Aorta (tissue), 5 donors: ENCODE measurements at places on chromosomes 7 and 10. TPM values are rescaled to one million over a fixed set of nuclear protein-coding genes. Genes with fewer than 3 reads are reported as not detected.
A peak's percentile ranks its signal among the peaks of the same experiment; 100 is the strongest.

Gene C10orf105
- 0.42 TPM for total RNA-seq

DNA sequence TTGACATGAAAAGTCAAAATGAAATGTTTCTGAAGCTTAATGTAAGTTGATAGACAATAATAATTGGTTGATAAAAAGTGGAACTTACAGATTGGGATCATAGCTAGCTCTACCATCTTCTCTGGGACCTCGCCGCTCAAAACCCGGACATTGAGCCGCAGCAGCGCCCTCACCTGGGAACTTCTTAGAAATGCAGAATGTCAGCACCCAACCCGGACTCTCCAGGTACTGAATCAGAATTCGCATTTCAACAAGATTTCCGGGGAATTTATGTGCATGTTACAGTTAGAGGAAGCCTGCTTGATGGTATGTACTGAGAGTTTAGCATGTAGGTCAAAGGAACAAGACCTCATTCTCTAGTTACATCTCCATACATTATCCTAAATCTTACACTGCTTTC lies 36.7 kb upstream of the ABLIM1 start:
- H3K4me1 ChIP-seq = no peaks in the 10 kb centered on the region
- DNase-seq = no peak
- no peak overlapping the region for H3K27ac ChIP-seq
- no peak overlapping the region for H3K4me3 ChIP-seq
- no peaks in the 10 kb centered on the region for H3K36me3 ChIP-seq
- H3K27me3 ChIP-seq = no peaks in the 10 kb centered on the region

GRCh38 chr7:134724606-134725005 lies 54.8 kb upstream of the CALD1 start:
- H3K27me3 ChIP-seq = no peaks in the 10 kb centered on the region
- peak overlapping the region; percentile 19 for H3K27ac ChIP-seq
- DNase-seq = no peak
- H3K4me3 ChIP-seq = no peak overlapping the region

Gene PLAU
- 35.4 TPM for total RNA-seq

- no peak for DNase-seq
- no peak overlapping the region for H3K4me3 ChIP-seq
- no peak overlapping the region for H3K27ac ChIP-seq
- no peaks in the 10 kb centered on the region for H3K4me1 ChIP-seq
- H3K36me3 ChIP-seq = no peaks in the 10 kb centered on the region
These were observed 638.3 kb upstream of the TPK1 start for GRCh38 chr7:145474009-145474686.

- no peaks in the 10 kb centered on the region for H3K27me3 ChIP-seq
- H3K4me1 ChIP-seq = no peaks in the 10 kb centered on the region
- H3K36me3 ChIP-seq = no peaks in the 10 kb centered on the region
- no peak overlapping the region for H3K4me3 ChIP-seq
- DNase-seq = no peak
These were observed 260.7 kb downstream of the BMPER start for GRCh38 chr7:34165927-34166550.

GRCh38 chr7:123747620-123748141 lies 1.1 kb downstream of the WASL start:
- no peaks in the 10 kb centered on the region for H3K27me3 ChIP-seq
- no peaks in the 10 kb centered on the region for H3K4me1 ChIP-seq
- peak; percentile 68 for DNase-seq
- H3K27ac ChIP-seq = peak overlapping the region; percentile 96

Gene GGCT
- 22.5 TPM for total RNA-seq

GRCh38 chr7:6513541-6513940 lies 37.7 kb downstream of the GRID2IP start:
- no peaks in the 10 kb centered on the region for H3K4me1 ChIP-seq
- no peak for DNase-seq
- no peak overlapping the region for H3K27ac ChIP-seq
- H3K4me3 ChIP-seq = no peak overlapping the region
- H3K36me3 ChIP-seq = no peaks in the 10 kb centered on the region

DNA sequence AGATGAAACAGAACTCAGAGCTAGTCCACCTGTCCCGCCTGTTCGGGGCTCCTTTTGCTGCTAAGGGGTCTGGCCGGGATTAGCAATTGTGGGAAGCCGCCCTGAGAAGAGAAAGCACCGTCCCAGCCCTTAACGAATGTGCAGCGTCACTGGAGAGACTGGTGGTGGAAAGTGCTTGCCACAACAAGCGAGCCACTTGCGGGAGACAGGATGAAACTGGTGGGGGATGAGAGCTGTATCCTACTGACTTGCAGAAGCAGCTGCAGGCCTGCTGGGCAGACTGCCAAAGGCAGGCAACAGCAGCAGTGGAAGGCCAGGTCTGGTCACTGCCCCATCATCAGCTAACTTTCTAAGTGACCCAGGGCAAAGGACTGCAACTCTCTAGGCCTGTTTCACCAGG lies 95.4 kb downstream of the FAM53B start:
- H3K4me1 ChIP-seq = no peaks in the 10 kb centered on the region
- H3K4me3 ChIP-seq = no peak overlapping the region
- DNase-seq = no peak

GRCh38 chr10:95543459-95543858 lies 17.7 kb downstream of the SORBS1 start:
- peak overlapping the region; percentile 6 for H3K27ac ChIP-seq
- H3K4me1 ChIP-seq = peaks cover 16% of the 10 kb centered on the region
- no peaks in the 10 kb centered on the region for H3K36me3 ChIP-seq
- no peak for DNase-seq

Gene AP1S1
- 26.9 TPM for total RNA-seq

Gene HMX3
- total RNA-seq = not detected

GRCh38 chr7:142833174-142834048 lies 21.5 kb upstream of the EPHB6 start:
- H3K27me3 ChIP-seq = no peaks in the 10 kb centered on the region
- H3K4me3 ChIP-seq = no peak overlapping the region
- no peak overlapping the region for H3K27ac ChIP-seq
- DNase-seq = no peak
- H3K36me3 ChIP-seq = no peaks in the 10 kb centered on the region

DNA sequence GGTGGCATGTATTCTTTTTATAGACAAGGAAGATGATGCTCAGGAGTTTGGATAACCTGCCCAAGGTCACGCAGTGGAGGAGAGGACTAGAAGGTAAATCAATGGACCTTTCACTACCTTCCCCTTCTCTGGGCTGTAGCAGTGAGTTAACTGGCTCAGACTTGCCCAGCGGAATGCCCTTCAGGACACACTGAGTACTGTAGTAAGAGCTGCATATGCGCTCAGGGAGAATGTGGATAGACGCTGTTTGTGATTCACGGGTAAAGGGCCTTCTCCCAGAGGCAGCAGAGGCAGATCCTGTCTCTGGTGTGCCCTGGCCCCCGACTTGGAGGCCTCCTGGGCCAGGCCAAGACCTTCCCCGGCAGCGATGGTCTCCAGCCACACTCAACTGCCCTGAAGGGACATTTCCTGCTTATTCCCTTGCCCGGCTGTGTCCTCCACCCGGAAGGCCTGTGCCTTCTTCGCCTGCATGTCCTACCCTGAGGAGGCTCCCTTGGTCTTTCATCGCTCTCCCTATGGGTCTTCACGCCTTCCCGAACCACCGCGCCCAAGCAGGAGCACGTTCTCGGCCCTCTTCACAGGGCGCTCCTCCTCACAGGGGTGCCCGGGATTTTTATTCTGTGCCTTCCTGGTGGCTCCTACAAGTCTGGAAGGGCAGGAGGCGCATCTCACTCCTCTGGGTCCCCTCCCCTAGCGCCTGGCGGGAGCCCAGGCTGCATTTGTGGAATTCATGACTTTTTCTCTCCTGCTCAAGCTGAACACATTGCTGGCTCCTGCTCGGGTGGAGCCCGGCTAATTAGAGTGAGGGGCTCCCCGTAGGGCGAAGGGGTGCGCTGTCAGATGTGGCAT lies 1.8 kb upstream of the IKZF1 start:
- H3K36me3 ChIP-seq = no peaks in the 10 kb centered on the region
- H3K4me3 ChIP-seq = no peak overlapping the region
- no peak overlapping the region for H3K27ac ChIP-seq
- no peaks in the 10 kb centered on the region for H3K4me1 ChIP-seq
- DNase-seq = no peak

Gene SLC26A3
- not detected for total RNA-seq

DNA sequence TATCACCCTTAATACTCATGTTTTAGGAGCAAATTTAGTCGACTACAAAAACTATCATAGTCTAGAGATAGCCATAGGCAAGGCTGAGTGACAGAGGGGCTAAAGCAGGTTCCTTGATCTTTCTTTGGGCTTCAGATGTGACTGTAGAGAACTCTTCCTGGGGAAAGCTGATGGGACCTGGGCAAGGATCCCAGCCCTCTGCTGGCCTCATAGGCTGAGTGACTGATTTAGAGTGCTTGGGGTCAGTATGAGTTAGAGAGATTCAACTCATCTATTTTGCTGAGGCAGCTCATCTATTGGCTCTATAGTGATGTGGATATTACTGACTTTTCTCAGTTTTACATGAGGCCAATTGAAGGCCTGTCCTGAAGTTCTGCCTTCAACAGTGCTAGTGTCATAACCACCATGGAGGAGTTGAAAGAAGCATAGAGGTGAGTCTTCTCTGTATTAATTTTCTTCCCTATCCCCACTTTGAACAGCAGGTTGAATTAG lies 81.6 kb downstream of the SAMD9 start:
- H3K27ac ChIP-seq = no peak overlapping the region
- H3K4me1 ChIP-seq = no peaks in the 10 kb centered on the region

Gene HKDC1
- not detected for total RNA-seq

DNA sequence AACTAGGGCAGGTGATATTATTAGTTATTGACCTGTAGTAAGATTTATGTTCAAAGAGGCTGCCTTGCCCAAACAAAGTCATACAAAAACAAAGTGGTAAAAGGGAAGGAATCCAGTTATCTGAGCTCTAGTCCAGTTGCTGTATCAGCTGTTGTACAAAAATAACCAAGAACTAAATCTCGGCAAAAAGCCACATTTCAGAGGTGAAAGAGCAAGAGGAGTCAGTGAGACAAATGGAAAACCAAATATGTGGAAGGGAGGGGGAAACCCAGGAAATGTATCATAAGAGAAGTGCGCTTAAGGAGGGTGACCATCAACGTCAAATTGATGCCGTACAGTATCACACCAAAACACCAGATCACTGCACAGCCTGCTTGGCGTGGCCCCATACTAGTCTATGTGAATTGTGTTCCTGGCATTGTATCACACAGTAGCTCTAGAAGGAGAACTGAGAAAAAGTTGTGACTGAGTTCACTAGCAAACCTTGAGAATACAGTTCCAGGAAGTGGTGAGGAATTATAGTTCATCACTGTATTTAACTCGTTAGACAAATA lies 6.4 kb downstream of the AGBL3 start:
- H3K4me3 ChIP-seq = peak overlapping the region; percentile 18
- no peak for DNase-seq
- H3K36me3 ChIP-seq = no peaks in the 10 kb centered on the region
- no peaks in the 10 kb centered on the region for H3K27me3 ChIP-seq
- peak overlapping the region; percentile 1 for H3K27ac ChIP-seq
- peaks cover 13% of the 10 kb centered on the region for H3K4me1 ChIP-seq
